CMK (cell line): ENCODE measurements at places on chromosomes 3 and 15.

DNA sequence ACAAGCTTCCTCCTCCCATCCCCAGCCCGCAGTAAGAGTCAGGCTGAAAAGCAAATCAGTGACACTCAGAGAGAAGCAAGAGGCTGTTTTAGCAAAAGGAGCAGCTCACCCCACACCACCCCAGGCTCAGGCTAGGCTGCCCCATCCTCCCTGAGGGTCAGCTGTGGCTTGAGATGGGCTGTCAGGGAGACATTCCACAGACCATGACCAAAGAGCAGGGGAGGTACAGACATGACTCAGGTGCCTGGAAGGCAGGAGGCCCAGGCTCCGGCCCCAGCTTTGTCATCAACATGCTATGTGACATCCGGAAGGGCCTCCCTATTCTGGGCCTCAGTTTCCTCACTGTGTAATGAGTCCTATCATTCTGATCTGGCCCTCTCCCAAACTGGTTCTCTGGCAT, 24.7 kb downstream of the HCN4 start:
- no peak for DNase-seq

GRCh38 chr3:38648659-38649499, 608 bp downstream of the SCN5A start:
- DNase-seq, result no peak

DNA sequence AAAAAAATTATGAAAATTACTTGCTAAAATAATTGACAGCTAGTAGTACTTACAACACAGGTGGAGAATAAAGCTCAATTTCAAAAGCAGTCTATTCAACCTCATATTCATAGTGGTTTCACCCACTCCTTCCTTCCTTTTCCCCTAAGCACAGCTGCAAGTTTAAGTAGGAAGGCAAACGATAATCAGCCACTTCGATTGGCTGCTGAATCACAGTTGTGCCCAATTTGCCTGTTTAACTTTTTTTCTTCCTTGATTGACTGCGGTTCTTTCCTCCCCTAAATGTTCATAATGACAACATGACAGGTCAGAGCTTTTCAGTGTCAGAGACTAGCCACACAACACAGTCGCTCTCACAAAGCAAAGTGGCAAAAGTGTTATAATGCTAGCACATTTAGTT, 468.0 kb upstream of the GBE1 start:
- no peak for DNase-seq

DNA sequence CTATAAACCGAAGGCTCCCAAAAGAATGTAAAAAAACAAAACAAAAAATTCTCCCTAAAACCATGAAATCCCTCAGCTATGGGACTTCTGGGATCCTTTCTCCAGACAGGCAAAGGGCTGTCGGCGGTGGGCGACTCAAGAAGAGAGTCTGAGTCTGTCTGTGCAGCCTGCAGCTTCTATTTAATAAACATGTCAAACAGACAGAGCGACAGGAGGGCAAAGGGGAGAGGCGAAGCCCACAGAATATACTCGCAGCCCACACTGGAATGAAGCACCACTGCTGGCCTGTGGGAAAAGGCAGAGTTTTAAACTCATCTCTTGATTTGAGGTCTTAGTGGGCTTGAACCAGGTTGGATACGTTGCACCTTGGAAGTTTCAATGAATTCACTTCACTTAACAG, 40.2 kb downstream of the ISL2 start:
- DNase-seq, result no peak

GRCh38 chr3:132555306-132556035, 41.6 kb upstream of the ACKR4 start:
- no peak for DNase-seq

GRCh38 chr3:157089455-157090221, 70.3 kb downstream of the CCNL1 start:
- peak; percentile 31 for DNase-seq

GRCh38 chr3:62103531-62103930, 269.8 kb downstream of the FEZF2 start:
- DNase-seq, result no peak

DNA sequence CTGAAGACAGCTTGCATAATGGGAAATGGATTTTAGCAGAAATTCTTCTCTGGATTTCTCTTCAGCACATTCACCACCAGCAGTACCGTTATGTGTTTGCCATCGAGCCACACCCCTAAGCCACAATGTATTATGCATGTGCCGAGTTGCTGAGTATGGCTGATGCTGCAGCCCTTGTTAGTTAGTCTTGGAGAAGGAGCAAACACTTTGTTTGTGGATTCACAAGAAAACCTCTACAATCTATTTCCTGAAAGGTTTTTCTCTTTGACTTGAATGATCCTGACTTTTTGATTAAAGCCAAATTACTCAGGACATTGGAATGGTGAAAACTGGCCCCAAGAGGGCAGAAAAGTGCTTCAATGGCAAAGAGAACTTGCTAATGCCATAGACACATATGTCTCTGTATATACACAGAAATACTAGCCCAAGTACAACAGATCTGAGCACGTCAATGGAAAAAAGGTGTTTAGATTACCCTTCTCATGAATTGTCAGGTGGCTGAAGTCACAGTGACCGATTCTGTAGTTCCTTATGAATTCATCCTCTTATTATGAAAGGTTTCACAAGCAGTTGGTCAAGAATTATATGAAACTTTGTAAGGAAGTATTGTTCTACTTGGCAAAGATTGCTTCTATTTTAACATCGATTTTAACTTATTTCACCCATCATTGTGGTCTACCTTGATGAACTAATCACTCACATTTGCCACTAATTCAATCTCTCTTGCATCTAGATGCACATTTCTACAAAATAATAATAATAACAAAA, 103.0 kb downstream of the P3H2 start:
- no peak for DNase-seq

DNA sequence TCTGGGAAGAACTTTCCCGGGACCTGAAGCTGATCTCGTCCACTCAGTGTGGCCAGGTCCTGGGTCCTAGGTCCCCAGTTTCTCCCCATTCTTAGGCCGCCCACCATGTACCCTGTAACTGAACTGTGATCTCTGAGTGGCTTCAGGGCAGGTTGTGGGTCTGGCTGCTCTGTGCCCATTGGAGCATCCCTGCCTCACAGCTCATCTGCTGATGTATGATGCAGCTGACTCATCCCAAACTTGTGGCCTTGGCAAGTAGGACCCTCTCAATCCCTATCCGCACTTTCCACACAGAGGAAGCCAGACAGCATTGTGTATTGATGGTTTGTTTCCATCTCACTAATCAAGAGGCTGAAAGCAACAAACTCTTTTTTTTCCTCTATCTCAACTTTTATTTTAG, 69.1 kb upstream of the XCR1 start:
- no peak for DNase-seq

GRCh38 chr15:95644100-95644875, 686.2 kb upstream of the NR2F2 start:
- peak; percentile 4 for DNase-seq

- DNase-seq, result no peak
Measured at GRCh38 chr3:67416703-67417102, 237.7 kb downstream of the SUCLG2 start.

DNA sequence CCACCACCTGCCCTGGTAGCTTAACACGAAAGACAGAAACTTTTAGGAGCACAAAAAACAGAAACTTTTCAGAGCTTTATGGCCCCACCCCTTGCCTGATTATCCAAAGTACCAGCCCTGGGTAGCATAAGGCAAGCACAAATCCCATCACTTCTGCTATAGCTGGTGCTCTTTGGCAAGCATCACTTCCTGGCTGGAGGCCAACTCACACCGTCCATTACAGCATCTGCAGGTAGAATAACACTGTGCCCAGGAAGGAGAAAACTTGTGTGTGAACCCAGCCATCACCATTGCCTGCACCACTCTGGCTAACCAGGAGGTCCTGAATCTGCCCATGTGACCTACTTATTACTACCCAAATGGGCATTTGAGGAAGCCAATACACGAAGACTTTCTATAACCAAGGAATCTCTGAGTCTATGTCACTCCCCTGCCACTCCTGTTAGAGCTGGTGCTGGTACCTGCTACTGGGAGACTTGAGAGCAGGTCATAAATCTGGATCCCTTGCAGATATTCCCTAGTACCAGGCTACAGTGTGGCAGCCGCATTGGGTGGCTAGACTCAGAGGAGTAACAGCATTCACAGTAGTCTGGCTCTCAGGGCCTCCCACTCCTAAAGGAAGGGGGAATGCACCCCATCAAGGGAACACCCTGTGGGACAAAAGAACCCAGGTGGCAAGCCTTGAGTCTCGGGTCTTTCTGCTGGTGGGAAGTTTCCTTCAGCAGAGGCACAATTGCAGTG, 73.3 kb upstream of the AKAP13 start:
- DNase-seq, result no peak

- peak; percentile 39 for DNase-seq
Measured at GRCh38 chr3:70120357-70120966, 120.9 kb downstream of the SAMMSON start.

DNA sequence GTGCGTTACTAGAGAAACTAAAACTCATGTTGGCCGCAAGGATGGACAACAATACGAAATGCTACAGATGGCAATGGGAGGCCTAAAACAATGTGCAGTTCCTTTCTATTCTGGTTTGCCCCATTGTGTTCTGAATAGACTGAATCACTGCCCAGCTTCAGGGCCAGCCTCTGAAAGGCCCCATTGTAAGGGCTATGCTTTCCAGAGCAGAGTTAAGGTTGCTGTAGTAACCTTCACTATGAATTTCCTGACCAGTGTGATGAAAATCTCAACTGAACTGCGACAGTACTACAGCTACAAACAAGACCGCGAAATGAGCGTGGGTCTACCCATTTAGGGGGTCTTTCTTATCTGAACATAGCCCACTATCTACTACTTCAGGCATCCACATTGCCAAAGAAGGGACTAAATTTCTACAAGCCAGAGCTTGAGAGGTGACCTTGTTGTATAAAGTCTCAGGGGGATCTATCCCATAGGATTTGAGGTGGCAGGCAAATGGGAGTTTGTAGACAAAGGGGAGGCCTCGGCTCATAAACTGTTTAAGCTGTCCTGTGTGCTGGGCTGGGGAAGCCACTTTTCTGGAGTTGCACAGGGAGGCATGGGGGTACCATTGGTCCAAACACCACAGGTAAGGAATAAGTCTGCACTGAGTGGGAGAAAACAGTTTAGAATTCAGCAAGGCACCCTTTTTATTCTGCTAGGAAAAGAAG, 80.1 kb downstream of the MYO1E start:
- DNase-seq, result no peak

GRCh38 chr3:119831941-119832371, 50.1 kb downstream of the NR1I2 start:
- no peak for DNase-seq

- no peak for DNase-seq
Measured at GRCh38 chr15:77138167-77138522, 67.2 kb upstream of the TSPAN3 start.

- DNase-seq, result peak; percentile 92
Measured at GRCh38 chr15:91022075-91022831, at the start of gene VPS33B. Gene VPS33B (minus strand): TSS chr15:91022594. CDS start chr15:91022249, 345 bp downstream.

DNA sequence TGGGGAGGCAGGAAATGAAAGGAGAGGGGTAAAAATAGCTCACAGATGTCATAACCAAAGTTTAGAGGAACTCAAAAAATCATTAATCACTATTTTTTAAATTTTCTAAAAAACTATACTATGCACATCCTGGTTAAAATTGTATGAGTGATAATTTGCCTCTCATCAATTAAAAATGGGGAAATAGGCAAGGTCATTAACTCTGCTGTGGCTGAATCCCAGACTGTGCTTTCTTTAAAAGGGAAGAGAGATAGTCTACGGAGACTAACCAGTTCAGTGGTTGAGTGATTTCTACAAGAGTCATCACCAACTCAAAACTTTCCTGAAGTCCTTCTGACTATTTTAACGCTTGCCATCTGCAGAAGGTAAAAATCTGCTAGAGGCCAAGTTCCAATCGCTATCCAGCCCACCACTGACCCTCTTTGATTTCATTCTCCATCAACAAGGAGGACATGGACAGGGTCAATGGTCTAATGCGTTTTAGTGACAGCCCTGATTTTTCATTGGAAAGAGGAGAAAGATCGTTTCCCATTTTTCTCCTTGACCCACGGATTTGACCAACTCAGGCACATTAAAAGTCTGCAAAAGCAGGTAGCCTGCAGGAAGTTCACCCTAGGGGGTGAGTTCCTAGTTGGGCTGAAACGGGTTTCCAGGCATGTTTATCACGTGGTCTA, 850 bp downstream of the SUCLG2 start:
- no peak for DNase-seq

DNA sequence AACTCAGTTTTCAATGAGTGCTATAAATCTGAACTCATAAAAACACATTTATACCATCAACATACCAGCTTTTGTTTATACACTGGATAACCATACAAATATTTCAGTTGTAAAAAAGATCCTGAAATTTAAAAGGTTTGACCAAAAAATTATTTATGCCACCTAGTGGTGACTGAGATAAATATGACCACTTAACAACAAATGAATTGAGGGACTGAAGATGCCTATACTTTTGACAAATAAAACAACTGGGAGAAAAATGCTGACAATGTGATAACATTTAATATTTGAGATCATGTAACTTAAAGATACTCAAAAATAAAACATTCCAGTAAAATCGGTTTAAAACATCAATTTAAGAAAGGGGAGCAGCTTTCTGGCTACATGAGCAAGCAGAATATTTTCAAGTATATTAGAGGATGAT, 30.4 kb downstream of the ATG3 start:
- DNase-seq, result no peak

GRCh38 chr3:17307482-17307881, 422.7 kb downstream of the PLCL2 start:
- no peak for DNase-seq

- no peak for DNase-seq
Measured at GRCh38 chr3:114873591-114873990, 273.5 kb downstream of the ZBTB20 start.

GRCh38 chr15:70158309-70159000, 60.7 kb upstream of the TLE3 start:
- DNase-seq, result no peak
